Activated CD4-positive, alpha-beta T cell treated with anti-CD3 and anti-CD28 coated beads, Interleukin-2, amount 10 ng/mL, durations not matched to agents 7 days and 5 days (primary cell): ENCODE measurements at places on chromosomes 5 and 9. TPM values are rescaled to one million over a fixed set of nuclear protein-coding genes. Genes with fewer than 3 reads are reported as not detected.
A peak's percentile ranks its signal among the peaks of the same experiment; 100 is the strongest.

DNA sequence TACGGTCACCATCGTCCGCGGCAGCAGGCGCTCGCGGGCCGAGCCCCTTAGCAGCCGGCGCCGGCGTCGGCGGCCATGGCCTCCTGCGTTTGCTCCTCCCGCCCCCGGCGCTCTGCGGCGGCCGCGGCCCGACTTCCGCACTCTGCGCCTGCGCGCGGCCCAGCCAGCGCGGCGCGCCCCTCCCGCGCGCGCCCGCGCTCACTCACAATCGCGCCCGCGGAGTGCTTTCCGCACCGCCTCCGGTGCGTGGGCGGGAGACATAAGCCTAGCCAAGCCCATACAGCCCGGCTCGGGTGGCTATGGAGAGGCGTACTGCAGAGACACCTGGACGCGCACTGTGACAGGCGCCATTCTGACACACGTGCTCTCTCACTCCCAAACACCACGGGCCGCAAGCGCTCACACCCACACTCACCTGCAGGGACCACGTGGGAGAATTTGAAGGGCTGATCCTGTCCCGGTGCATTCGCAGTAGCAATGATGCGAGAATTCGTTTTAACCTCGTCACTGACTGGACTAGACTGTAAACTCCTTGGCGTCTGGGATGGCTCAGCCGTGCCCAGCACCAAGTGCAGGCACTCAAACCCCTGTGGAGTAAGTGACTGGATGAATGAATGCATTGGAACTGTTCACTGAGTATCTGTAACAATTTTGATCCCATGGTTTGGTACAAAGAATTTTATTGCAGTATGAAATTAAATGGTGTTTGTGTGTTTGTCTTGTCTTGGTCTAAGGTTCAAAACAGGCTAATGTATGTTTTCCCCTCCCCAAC, at the start of gene RNF145:
Gene RNF145 (minus strand): TSS at position 116 of the 772 bp plus-strand sequence. CDS start 5,936 bp downstream, outside the sequence.
- peak; percentile 86 for DNase-seq

FSD1L gene
- total RNA-seq = 8.1 TPM

DNA sequence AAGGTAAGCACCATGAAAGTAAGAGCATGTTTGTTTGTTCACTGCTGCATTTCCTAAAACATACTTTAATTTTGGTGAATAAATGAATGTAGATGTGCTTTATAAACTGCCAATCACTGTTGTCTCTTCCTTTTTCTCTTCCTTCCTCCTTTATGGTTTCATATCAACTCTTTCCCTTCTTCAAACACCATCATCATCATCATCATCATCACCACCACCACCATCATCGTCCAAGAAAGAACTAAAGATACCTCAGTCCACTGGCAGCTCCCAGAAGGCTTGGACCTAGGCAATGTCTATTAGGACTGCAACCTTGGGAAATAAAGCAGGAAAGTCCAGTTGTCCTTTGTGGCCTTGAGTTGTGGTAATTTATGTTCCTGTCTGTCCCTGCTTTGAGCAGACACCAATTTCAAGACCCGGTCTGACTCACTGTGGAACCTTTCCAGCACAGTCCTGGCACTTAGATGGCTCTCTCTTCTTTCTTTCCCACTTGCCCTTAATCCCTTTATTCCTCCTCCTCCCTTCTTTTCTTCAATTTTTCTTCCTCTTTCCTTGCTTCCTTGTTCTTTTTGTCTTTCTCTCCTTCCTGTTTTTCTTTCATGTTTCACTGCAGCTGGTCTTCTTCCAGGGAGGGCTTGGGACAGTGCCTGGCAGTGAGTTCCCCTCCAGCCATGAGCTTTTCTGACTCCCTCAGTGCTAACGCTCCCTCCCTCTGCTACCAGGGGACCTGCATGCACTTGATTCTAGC, 99.3 kb downstream of the ANGPTL2 start:
- DNase-seq = no peak

DNA sequence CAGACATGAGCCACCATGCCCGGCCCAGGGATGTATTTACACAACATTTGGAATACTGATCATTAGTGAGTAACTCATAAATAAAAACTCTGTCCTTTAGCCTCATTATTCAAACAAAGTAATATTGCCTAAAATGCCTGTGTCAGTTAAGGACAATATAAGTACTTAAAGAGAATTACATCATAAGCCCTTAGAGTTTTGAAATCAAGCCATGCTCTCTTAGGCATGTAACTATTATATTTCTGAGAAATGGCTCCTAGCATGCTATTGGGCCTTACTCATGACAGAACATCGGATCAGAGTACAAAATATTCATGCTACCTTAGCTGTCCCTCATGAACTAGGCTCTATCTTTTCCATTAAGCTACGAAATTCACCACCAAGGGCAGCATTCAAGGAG, 309.3 kb downstream of the CHSY3 start:
- no peak for DNase-seq

FGF1 gene
- not detected for total RNA-seq

DNA sequence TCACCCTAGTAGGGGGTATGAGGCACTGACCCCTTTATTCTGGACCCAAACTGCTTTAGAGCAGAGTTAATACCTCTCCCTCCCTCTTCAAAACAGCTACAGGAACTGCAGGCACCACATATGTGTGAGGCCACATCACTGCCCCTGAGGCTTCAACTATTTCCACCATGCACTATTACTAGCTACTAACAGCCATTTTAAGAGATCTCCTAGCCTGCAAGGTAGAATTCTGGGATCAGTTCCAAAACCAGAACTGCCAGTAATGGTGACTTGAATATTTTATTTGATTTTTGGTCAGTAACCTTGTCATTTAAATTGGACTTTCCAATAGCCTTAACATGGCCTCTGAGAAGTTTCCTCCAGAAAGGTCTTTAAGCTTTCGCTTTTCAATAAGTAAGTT, 55.3 kb upstream of the FSD1L start:
- DNase-seq = no peak

DNA sequence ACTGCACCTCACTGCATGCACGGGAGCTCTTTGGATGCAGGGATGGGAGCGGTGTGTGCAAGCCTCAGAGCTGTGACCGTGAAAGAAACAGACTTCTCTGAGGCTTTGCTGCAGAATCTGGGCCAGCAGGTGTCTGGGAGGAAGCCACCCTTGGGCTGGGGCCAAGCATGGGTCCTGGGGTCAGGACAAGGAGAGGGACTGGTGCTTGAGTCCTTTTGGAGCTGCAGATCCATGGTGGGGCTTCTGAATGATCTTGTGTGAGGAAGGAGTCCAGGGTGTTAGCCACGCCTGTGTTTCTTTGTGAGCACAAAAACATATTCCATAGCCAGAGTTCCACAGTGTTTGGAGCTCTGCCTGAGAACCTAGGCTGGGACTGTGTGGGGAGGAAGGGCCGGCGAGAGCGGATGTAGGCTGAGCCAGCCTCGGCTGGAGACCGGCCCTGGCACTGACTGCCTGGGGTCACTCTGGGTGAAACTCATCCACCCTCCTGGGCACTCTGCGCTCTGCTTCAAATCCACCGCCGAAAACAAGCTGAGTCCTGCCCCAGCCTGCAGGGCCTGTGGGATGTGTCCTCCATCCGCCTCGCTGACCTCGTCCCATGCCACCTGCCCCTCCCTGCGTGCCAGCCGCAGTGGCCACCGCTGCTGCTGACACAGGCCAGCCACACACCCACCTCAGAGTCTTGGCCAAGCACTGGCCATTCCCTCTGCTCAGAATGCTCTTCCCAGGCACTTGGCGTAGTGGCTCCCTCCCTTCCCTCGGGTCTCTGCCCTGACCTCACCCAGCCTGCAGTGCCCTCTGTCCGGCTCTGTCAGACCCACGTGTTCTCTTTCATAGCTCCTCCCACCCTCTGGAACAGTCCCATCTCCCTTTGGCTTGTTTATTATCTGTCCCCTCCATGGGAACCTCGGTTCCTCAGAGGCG, 26.7 kb downstream of the ERGIC1 start:
- DNase-seq = no peak

- DNase-seq = no peak
Observed at GRCh38 chr5:96857924-96858323, 18.4 kb upstream of the ERAP2 start.

GRCh38 chr5:15234366-15234765, 265.6 kb upstream of the FBXL7 start:
- no peak for DNase-seq

GRCh38 chr5:132386644-132387286, 17.3 kb downstream of the SLC22A5 start:
- peak; percentile 84 for DNase-seq

DNA sequence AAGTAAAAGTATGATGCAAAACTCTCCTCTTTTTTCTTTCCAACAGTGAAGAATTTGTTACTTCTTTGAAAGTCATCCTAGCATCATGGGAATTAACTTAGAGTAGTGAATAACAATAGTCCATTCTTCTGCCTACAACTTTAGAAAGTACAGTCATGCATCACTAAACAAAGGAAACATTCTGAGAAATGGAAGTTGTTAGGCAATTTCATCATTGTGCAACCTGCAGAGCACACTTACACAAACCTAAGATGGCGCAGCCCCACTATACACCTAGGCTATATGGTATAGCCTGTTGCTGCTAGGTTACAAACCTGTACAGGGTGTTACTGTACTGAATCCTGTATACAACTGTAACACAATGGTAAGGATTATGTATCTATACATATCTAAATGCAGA, 1209.3 kb upstream of the C9orf72 start:
- no peak for DNase-seq
